Naive thymus-derived CD8-positive, alpha-beta T cell (primary cell): ENCODE measurements at places on chromosomes 5 and 9. TPM values are rescaled to one million over a fixed set of nuclear protein-coding genes. Genes with fewer than 3 reads are reported as not detected.

Gene IZUMO3
- not detected for total RNA-seq

Gene SMARCA2
- total RNA-seq, result 236 TPM

Gene SLC4A9
- total RNA-seq, result not detected

Gene SEMA5A
- total RNA-seq, result not detected

DNA sequence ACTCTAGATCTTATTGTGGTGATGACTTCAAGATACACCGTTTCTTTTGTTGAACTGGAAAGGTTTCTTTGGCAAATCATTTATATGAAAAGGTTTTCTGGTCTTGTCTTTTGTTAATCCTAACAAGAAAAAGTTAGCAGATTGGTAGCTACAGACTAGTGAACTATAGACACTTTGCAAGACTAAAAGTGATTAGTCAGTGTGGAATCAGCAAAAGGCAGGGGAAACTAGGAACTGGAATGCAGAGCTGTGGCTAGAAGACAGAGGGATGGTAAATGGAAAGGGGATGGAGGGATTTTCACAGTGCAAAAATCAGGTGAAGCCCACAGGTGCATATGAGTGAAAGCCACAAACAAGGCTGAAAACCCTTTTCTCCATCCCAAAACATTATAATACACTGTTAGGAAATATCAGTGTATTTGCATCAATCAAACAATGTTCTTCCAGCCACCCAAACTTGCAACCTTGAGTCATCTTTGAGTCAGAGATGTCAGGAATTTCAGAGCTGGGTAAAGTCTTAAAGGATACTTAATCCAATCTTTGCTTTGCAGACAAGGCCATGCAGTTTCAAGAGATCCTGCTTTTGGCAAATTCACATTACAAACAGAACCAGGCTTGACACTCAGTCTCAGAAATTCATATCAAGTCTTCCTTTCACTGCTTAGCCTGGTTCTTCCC lies 52.7 kb downstream of the PLK2 start:
- no peak overlapping the region for H3K4me3 ChIP-seq
- no peaks in the 10 kb centered on the region for H3K4me1 ChIP-seq
- peaks cover 2% of the 10 kb centered on the region for H3K27me3 ChIP-seq
- H3K36me3 ChIP-seq, result no peaks in the 10 kb centered on the region

DNA sequence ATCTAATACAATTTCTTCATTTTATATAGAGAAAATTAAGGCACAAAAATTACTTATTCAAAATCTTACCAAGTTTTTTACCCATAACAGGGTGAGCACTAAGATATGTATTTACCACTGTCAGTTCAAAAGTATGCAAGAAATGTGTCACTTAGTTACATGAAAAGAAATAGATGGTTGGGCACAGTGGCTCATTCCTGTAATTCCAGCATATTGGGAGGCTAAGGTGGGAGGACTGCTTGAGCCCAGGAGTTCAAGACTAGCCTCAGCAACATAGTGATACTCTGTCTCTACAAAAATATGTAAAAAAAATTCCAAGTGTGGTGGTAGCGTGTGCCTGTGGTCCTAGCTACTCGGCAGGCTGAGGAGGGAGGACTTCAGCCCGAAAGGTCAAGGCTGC lies 19.4 kb downstream of the YIPF5 start:
- H3K4me3 ChIP-seq, result no peak overlapping the region
- H3K4me1 ChIP-seq, result no peaks in the 10 kb centered on the region
- no peaks in the 10 kb centered on the region for H3K27me3 ChIP-seq
- no peaks in the 10 kb centered on the region for H3K36me3 ChIP-seq

DNA sequence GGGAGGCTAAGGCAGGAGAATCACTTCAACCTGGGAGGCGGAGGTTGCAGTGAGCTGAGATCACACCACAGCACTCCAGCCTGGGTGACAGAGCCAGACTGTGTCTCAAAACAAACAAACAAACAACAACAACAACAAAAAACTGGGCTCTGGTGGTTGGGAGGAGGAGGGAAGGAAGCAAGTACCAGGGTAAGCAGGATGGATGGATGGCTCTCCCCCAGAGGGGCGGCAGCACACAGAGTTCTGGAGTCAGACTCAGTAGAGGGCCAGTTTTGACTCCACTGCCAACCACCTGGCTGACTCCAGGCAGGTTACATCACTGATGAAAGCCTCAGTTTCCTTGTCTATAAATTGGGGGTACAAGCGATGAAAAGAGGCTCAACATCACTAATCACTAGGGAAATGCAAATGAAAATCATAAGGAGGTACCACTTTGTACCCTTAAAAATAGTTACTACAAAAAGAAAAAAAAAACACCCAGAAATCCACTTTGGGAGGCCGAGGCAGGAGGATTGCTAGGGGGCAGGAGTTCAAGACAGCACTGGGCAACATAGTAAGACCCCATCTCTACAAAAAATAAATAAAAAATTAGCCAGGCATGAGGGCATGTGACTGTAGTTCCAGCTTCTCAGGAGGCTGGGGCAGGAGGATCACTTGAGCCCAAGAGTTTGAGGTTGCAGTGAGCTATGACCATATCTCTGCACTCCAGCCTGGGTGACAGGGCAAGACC lies 3.2 kb downstream of the SLC22A4 start:
- H3K27ac ChIP-seq, result no peak overlapping the region
- no peak for DNase-seq
- no peaks in the 10 kb centered on the region for H3K36me3 ChIP-seq
- H3K27me3 ChIP-seq, result no peaks in the 10 kb centered on the region
- H3K4me3 ChIP-seq, result no peak overlapping the region

DNA sequence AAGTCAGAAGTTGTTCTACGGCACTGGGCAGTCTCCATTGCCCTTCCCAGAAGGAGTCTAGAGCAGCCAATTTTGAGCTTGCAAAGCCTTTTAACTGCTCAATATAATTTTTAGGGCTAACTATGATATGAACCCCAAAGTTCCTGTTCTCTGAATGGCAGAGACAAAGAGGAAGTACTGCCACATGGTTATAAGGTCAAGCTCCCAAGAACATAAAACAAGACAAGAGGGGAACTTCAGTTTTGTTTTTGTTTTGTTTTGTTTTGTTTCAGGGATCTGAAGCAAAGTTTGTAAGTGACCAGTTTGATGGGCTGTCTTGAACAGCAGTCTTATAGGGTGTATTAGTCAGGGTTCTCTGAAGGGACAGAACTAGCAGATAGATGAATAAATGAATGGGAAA lies 11.9 kb upstream of the SMC2 start:
- no peak for DNase-seq
- H3K4me3 ChIP-seq, result no peak overlapping the region

DNA sequence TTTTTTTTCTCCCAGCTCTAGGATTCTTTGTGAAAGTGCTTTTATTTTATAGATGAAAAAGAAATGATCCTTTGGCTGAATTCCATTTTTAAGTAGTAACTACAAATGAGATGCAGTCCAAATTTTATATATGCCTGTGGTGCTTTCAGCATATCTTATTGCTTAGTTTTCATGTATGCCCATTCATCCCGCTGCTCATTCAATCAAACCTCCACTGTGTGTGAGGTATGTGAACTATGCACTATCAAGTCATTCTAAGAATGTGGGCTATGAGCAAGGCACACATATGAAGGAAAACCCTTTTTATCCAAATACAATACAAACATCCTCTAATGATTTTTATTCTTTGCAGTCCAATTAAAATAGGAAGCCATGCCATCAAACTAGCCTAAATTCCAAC lies 1069.1 kb upstream of the DMAC1 start:
- H3K27me3 ChIP-seq, result no peaks in the 10 kb centered on the region
- no peak overlapping the region for H3K27ac ChIP-seq
- no peaks in the 10 kb centered on the region for H3K36me3 ChIP-seq
